ENCODE measurements at places on chromosomes 11 and 22.

DNA sequence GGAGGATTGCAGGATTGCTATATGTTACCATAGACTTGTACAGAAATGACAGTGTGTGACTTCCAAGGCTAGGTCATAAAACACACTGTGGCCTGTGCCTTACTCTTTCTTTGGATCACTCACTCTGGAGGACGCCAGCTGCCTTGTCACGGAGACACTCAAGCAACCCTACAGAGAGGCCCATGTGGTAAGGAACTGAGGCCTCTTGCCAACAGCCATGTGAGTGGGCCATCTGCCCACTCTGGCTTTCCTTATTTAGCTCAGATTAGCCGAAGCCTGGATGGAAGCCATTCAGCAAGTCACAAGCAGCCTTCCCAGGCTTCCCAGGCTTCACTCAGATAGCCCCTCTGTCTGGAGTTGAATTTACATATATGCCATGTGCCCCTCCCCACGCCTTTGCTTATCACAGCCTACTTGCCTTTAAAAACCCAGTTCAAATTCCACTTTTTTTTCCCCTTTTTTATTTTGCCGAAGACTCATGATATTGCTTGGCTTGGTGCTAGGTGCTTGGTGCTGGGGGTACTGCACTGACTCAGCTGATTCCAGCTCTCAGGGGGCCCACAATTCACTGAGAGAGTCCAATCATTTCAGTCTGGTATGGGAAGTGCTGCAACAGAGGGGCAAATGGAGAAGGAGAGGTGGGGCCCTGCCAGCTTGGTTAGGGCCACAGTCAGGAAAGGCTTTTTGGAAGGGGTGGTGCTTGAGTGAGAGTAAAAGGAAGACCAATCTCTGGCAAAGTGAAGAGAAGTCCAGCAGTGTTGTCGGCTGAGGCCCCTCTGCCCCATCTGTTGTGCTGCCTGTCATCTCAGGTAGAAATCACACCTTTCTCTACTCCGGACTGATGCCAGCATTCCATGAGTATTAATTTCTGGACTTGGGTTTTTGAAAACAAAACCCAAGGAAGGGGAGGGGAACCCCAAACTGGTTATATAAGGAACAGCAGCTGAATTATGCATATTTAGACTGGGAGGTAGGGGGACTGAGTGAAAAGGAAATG is 14.5 kb upstream of the P4HA3 start:
- DNase-seq: peak; percentile 92

DNA sequence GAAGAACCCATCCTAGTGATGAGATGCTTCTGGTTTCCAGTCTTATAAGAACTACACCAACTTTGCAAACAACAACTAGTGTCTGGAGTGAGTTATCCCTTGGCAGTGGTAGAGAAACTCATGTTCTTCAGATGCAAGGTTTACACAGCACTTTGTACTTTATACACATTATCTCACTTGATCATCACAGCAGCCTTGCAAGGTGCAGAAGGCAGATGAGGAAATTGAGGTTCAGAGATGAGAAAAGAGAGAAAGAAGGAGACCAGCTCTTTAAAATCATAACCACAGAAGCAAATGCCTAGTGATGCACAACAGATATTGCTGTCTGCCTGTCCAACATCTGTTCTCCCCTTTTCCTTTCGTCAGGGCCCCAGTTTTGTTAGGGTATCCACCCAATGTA is 16.7 kb upstream of the CD44 start:
- no peak for DNase-seq

- no peak for DNase-seq
Measured at GRCh38 chr11:93278976-93279375, 51.6 kb upstream of the DEUP1 start.

GRCh38 chr11:44329472-44330230 is 19.7 kb upstream of the ALX4 start:
- no peak for DNase-seq

- no peak for DNase-seq
Measured at GRCh38 chr11:11420191-11420898, 67.3 kb upstream of the CSNK2A3 start.

- no peak for DNase-seq
Measured at GRCh38 chr11:24661331-24661730, 164.5 kb downstream of the LUZP2 start.

DNA sequence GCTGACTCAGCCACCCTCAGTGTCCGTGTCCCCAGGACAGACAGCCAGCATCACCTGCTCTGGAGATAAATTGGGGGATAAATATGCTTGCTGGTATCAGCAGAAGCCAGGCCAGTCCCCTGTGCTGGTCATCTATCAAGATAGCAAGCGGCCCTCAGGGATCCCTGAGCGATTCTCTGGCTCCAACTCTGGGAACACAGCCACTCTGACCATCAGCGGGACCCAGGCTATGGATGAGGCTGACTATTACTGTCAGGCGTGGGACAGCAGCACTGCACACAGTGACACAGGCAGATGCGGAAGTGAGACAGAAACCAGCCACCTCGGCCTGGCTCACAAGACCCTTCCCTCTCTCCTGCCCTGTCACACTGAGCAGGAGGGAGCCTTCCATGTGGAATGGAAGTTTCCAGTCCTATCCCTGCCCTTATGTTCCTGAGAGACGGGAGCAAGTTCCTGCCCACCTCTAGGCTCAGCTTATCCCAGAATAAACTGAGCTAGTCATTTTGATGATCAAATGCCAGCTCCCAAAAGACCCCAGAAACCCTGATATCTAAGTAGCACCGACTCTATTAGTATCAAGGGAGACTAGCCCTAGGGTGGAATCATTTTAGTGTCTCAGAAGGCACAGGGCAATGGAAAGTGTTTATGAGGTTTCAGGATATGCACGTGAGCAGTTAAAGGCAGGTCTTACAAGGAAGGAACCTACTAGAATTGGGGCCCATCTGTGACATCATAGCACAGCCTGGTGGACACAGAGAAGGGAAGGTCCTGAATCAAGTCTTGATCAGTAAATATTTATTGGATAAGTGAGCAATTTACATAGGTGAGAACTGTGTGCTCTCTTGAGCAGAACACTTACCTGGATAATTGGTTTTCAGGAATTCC is 6.3 kb upstream of the IGLL5 start:
- no peak for DNase-seq

DNA sequence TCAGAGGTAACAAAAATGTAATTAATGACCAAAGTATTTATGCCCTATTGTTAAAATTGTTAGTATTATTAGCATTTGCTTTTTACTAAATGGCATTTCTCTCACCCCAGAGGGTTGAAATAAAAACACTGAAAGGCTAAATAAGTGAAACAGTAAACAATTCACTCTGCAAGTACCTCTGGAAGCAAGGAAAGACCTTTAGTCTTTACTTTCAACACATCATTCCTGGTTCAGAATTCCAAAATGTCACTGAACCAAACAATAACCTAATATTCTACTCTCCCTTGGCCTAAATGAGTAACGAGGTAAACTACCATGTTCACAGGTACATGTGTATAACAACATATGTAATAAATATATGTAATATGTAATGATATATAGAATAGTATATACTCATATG is 369.3 kb downstream of the TTC28 start:
- no peak for DNase-seq

DNA sequence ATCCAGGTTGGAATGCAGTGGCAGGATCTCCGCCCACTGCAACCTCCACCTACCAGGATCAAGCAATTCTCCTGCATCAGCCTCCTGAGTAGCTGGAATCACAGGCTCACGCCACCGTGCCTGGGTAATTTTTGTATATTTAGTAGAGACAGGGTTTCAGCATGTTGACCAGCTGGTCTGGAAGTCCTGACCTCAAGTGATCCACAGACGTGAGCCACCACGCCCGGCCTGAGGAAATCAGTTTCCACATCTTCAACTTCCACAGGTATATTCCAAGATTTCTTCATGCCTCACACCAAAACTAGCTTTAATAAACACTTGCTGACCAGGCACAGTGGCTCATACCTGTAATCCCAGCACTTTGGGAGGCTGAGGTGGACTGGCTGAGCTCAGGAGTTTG is 7.6 kb downstream of the HARBI1 start:
- DNase-seq: no peak

GRCh38 chr11:77068457-77069335 is 1.9 kb downstream of the CAPN5 start:
- no peak for DNase-seq

DNA sequence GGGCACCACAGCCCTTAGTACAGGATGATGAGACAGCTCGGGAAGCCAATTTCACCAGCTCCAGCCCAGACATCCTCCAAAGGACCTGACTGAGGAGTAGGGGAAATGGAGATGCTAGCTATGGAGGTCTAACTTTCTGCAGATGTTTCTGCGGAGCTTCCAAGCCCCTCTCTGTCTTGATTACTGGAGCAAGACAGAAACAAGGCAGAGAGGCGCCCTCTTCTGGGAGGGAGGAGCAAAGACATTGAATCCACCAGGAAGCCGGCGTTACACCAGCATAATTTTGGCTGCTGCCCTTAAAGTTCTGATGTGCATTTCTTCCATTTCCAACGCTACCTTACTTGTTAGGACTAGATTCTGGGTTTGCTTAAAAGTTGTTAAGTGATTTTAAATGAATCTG is 107.3 kb upstream of the HSD17B12 start:
- no peak for DNase-seq

GRCh38 chr11:45390407-45390806 is 104.3 kb upstream of the SYT13 start:
- DNase-seq: no peak

DNA sequence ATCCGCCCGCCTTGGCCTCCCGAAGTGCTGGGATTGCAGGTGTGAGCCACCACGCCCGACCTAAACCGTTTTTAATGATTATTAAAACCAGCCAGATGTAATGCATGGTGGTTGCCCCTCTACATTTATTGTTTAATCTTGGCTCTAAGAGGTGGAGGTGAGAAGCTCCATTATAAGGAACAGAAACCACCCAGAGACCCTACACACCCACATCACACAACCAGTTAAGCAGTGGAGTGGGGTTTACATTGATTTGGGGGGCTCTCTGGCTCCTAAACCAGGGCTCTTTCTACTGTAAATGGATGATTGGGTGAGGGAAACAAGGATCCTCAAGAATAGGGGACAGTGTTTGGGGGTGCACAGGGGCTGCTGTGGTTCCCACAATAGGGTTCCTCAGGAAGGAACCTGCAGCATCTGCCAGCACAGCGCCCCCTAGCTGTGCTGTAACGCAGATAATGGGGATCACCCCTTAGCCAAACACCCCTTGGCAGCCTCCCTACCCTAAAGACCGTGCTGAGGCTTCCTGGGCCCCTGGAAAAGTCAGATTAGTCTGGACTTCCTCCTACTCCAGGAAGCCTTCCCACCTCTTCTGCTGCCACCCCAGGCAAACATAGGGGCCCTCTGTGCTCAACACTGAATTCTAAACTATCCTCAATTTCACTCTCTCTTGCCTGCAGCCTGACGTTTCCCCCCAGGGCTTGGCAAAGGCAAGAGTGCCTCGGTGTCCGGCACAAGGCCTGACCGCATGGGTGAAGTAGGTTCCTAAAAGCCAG is 2.4 kb downstream of the MPST start:
- no peak for DNase-seq

- no peak for DNase-seq
Measured at GRCh38 chr22:38607680-38608079, 37.7 kb upstream of the DMC1 start.

DNA sequence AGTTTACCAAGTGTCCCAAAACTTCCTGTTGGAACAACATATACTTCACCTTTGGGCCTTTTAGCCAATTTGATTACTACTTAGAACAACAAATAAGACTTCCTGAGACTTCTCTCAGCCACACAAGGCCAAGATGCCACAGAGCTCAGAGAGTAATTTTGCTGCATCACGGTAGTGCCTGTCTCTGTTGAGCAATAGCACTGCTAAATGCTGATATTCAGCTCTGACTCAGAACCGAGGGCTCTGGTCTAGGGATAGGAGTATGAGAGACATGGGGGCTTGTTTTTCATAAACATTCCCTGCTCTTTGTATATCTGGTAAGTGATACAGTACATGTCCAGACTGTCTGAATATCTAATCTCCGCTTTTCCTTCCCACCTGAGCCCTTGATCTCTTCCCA is 260.4 kb upstream of the ARHGAP20 start:
- no peak for DNase-seq

DNA sequence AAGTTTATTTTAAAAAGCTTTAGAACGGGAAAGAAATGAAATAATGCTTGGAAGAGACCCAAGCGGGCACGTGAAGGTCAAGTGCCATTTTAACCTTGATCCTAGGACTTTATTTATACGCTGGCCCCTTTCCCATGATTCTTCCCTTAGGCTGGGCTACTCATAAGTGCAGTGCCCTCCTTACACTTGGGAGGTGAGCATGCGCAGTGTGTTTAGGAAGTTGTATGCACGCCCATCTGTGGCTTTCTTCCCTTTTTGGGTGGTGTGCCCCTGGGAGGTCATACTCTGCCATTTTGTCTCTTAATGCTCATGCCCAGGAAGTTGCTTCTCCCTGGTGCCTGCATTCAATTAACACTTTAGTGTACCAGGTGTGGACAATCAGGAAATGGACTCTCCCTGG is 239.7 kb downstream of the SWAP70 start:
- no peak for DNase-seq

DNA sequence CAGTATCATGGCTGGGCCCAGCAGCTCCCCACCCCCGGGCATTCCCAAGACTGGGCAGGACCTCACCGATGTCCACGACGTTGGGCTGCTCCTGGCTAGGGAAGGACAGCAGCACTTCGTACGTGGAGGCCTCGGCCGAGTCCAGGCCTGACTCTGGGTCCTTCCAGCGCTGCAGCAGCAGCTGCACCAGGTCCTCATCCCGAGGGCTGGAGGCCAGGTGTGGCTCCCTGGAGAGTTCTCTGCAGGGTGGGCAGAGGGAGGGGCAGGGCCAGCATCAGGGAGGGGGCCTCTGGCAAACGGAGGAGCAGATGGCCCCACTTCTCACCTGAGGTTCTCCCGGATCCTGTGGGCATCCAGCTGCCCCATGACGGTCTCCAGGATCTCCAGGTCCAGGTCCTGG is 341 bp downstream of the NAALADL1 start:
- DNase-seq: no peak

- DNase-seq: no peak
Measured at GRCh38 chr11:1946812-1947484, at the start of gene MRPL23. TSS of gene MRPL23 (plus strand) at chr11:1947332. CDS start at chr11:1947363, 31 bp downstream.

DNA sequence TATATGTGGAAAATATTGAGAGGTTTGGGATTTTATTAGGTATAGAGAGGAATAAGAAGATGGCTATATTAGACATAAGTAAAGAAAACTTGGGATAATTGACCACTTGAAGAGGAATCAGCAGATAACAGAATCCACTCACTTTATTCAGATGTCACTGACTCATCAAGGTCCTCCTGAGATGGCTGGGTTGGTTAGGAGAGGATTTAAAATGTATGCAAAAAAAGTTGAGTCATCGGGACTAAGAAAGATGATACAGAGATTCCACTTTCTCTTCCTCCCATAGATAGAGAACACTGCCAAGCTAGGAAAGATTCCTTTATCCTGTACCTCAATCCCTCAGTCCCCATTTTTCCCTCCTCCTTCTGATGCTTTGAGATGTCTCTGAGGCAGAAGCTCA is at the start of gene OR6A2:
OR6A2 (minus strand) TSS at position 288 of the 400 bp plus-strand sequence. CDS start 3,981 bp downstream, outside the sequence.
- no peak for DNase-seq

Data from coronary artery (tissue), 2 donors.